ENCODE measurements at places on chromosomes 7 and 10. TPM values are rescaled to one million over a fixed set of nuclear protein-coding genes. Genes with fewer than 3 reads are reported as not detected.

Gene AFAP1L2
- total RNA-seq, result 62.2 TPM

Gene FXYD4
- not detected for total RNA-seq

Gene LEP
- not detected for total RNA-seq

Gene SNX10
- total RNA-seq, result 0.72 TPM

Gene NAT16
- total RNA-seq, result not detected

Gene AKR1D1
- not detected for total RNA-seq

Gene ALOX5
- total RNA-seq, result not detected

Gene TAS2R4
- total RNA-seq, result 0.86 TPM

Gene HSPA12A
- total RNA-seq, result 12.9 TPM

Gene TBXAS1
- total RNA-seq, result 0.66 TPM

Gene STOX1
- total RNA-seq, result 0.43 TPM

Gene VWDE
- total RNA-seq, result 0.14 TPM

All from placental pericyte (primary cell).